ENCODE measurements at places on chromosomes 5 and 9. TPM values are rescaled to one million over a fixed set of nuclear protein-coding genes. Genes with fewer than 3 reads are reported as not detected.

DNA sequence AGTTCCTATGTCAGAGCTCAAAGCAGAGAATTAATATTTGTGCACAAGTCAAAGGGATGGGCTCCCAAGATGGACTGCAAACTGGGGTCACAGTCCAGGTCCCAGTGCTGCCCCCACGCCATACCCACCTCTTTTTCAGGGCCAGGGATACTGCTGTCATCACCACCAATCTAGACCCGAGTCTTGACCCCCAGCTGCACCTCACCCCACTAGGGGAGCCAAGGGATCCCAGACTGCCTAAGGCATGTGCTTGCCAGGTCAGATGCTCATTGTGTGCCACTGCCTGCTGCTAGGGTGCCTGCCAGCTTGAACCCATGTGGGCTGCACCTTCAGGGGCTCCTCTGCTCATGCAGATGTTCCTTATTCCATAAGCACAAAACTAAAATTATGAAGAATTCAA lies 215.6 kb upstream of the NREP start:
- H3K4me1 ChIP-seq: no peaks in the 10 kb centered on the region
- no peaks in the 10 kb centered on the region for H3K36me3 ChIP-seq
- no peaks in the 10 kb centered on the region for H3K27me3 ChIP-seq
- H3K27ac ChIP-seq: no peak overlapping the region

GRCh38 chr9:38681747-38682227 lies 38.1 kb downstream of the FAM240B start:
- no peaks in the 10 kb centered on the region for H3K4me1 ChIP-seq
- H3K27me3 ChIP-seq: no peaks in the 10 kb centered on the region

- no peak overlapping the region for H3K4me3 ChIP-seq
- no peak overlapping the region for H3K27ac ChIP-seq
- no peaks in the 10 kb centered on the region for H3K27me3 ChIP-seq
- no peaks in the 10 kb centered on the region for H3K4me1 ChIP-seq
- DNase-seq: no peak
- no peaks in the 10 kb centered on the region for H3K36me3 ChIP-seq
Measured at GRCh38 chr5:3429962-3430361, 165.7 kb upstream of the IRX1 start.

Gene ZDHHC21
- total RNA-seq: 54.9 TPM

DNA sequence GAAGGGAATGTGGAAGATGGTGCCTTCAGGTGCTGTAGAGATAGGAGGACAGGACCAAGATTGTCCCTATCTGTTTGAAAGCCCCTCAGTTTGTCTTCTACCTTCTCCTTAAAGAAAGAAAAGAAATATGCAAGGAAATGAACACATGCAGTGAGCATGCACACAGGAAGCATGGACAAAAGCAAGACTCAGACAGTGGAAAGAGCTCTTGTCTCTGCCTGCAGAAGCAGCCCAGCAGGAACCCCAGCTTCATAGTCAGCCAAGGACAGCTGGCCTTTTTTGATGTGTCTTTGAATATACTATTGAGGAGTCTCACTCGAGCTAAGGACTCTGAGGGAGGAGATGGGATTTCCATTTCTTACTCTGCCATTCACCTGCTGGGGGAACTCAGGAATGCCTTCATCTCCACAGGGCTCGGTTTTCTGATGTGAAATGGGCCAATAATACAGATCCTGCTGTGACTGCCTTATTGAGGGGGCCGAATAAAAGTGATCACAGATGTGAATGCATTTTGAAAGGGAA lies 132.5 kb upstream of the ADRA1B start:
- no peak overlapping the region for H3K27ac ChIP-seq
- no peaks in the 10 kb centered on the region for H3K27me3 ChIP-seq
- H3K4me3 ChIP-seq: no peak overlapping the region
- no peaks in the 10 kb centered on the region for H3K4me1 ChIP-seq

GRCh38 chr9:33880211-33881089 lies 63.5 kb downstream of the UBE2R2 start:
- no peaks in the 10 kb centered on the region for H3K27me3 ChIP-seq
- DNase-seq: no peak
- no peak overlapping the region for H3K4me3 ChIP-seq
- H3K27ac ChIP-seq: no peak overlapping the region

Gene TNFSF8
- total RNA-seq: 1.5 TPM

GRCh38 chr9:96447406-96447805 lies 2.6 kb upstream of the HABP4 start:
- H3K27ac ChIP-seq: no peak overlapping the region
- no peaks in the 10 kb centered on the region for H3K4me1 ChIP-seq
- H3K36me3 ChIP-seq: no peaks in the 10 kb centered on the region
- H3K27me3 ChIP-seq: no peaks in the 10 kb centered on the region
- DNase-seq: no peak

DNA sequence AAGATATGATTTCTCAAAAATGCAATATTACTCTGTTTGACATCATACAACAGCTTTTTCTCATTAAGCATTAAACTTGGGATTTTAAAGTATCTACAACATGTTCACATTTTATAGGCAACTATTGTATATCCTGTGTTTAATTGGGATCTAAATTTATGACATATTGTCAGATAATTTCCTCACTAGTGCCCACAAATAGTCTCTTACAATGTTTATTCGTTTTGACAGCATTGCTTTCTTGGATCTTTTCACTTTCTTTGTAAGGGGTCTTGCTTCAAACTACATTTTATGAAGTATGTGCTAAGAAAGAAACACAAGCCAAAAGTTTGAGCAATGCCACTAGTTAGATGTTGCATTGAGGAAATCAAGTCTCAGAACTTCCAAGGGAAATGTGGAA lies 285.1 kb downstream of the TMEM167A start:
- no peak for DNase-seq
- no peaks in the 10 kb centered on the region for H3K27me3 ChIP-seq
- no peaks in the 10 kb centered on the region for H3K4me1 ChIP-seq
- H3K36me3 ChIP-seq: no peaks in the 10 kb centered on the region
- H3K4me3 ChIP-seq: no peak overlapping the region

- H3K4me3 ChIP-seq: no peak overlapping the region
- H3K4me1 ChIP-seq: no peaks in the 10 kb centered on the region
- no peaks in the 10 kb centered on the region for H3K27me3 ChIP-seq
- no peaks in the 10 kb centered on the region for H3K36me3 ChIP-seq
- H3K27ac ChIP-seq: no peak overlapping the region
- peak; percentile 84 for DNase-seq
Measured at GRCh38 chr9:93159601-93160471, 24.1 kb upstream of the WNK2 start.

DNA sequence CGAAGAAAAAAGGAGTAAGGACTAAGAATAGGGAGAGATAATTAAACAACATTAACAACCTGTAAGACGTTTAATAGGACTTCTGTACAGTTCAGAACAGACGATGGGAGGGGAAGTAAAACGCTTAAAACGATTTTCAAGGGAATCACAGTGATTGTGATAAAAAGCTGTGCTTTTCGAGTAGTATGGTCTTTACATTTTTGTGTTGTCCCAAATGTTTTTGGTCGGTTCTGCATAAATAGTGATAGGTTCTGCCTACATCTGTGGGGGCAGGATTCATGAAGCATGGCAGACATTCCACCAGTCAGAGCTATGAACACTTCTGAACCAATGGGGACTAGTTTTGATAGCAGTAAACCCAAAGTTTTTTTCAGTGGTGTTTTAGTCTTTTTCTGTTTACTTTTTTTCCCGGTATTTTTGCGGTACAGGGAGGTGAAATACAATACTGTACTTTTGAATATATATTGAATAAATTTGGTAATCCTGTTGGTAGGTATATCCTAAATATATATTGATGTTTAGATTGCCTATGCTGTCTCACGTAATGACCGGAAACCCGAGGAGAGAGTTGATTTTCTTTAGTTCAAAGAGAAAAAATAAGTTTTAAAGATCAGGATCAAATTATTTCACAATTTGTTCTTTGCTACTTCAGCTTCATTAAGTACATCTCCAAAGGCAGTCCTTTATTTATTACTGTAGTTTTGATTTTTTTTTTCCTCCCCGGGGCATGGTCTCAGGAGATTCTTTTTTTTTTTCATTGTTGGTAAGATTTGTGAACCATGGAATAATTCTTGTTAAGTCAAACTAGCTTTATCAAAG lies 1.3 kb downstream of the ERBIN start:
- H3K27ac ChIP-seq: peak overlapping the region; percentile 99
- no peaks in the 10 kb centered on the region for H3K27me3 ChIP-seq
- no peaks in the 10 kb centered on the region for H3K36me3 ChIP-seq
- H3K4me3 ChIP-seq: peak overlapping the region; percentile 92

DNA sequence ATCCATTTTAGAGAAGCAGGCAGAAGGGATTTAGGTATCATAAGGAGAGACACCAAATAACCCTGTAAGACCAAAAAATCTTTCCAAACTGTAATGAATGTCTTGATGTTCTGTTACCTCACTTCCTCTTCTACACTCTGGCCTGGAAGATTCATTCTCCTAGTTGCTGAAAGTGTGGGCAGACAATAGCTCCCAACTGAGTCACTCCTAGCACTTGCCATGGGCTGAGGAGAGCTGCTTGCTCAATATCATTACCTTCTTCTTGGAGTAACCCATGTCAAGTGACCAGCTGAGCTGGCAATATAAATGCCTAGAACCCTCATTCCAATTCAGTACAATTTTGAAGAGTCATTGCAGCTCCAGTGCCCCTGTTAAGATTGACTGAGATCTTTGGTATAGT lies 1985.5 kb upstream of the CDH6 start:
- no peaks in the 10 kb centered on the region for H3K27me3 ChIP-seq
- no peak for DNase-seq
- H3K4me3 ChIP-seq: no peak overlapping the region
- H3K36me3 ChIP-seq: no peaks in the 10 kb centered on the region

GRCh38 chr5:120304663-120305062 lies 159.4 kb upstream of the PRR16 start:
- H3K4me3 ChIP-seq: no peak overlapping the region
- no peaks in the 10 kb centered on the region for H3K4me1 ChIP-seq
- H3K36me3 ChIP-seq: no peaks in the 10 kb centered on the region
- no peak for DNase-seq
- H3K27ac ChIP-seq: no peak overlapping the region
- no peaks in the 10 kb centered on the region for H3K27me3 ChIP-seq

GRCh38 chr5:33308586-33308985 lies 132.2 kb upstream of the TARS1 start:
- H3K27me3 ChIP-seq: no peaks in the 10 kb centered on the region
- H3K4me1 ChIP-seq: no peaks in the 10 kb centered on the region
- no peaks in the 10 kb centered on the region for H3K36me3 ChIP-seq
- no peak overlapping the region for H3K4me3 ChIP-seq

Gene IQGAP2
- total RNA-seq: 7.1 TPM

DNA sequence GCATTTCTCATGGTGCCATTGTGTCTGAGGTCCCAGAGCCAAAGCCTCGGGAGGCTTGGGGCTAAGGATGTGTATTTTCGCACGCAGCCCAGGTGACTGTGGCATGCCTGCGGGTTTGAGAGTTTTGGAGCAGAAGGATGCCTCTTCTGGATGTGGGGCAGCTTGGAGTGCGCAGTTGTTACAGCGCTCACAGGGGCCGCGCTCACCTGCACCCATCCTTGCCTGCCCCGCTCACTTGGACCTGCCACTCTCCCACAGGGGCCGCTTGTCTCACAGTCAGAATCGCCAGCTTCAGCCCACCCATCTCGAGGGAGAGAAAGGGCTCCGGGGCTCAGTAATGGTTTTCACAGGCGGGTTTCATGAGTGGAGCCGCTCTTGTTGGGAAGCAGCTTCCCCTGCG lies 132.9 kb downstream of the MVB12B start:
- H3K27me3 ChIP-seq: no peaks in the 10 kb centered on the region
- H3K36me3 ChIP-seq: no peaks in the 10 kb centered on the region
- H3K4me1 ChIP-seq: no peaks in the 10 kb centered on the region
- no peak overlapping the region for H3K27ac ChIP-seq

Gene IL17B
- not detected for total RNA-seq

Data from uterus (tissue), 4 donors.